ENCODE measurements at places on chromosomes 7 and 10. TPM values are rescaled to one million over a fixed set of nuclear protein-coding genes. Genes with fewer than 3 reads are reported as not detected.

- peak; percentile 96 for DNase-seq
These were observed 85.5 kb upstream of the CACUL1 start for GRCh38 chr10:118840071-118840775.

- no peak for DNase-seq
These were observed 23.4 kb downstream of the MGAM2 start for GRCh38 chr7:142134909-142135308.

- DNase-seq: no peak
These were observed 61.5 kb downstream of the PDSS1 start for GRCh38 chr10:26759008-26759407.

The GDF2 gene
- total RNA-seq: not detected

The TSPAN12 gene
- total RNA-seq: not detected

The COL13A1 gene
- not detected for total RNA-seq

GRCh38 chr7:78220754-78221153 lies 422.2 kb downstream of the PHTF2 start:
- DNase-seq: no peak

GRCh38 chr7:136078630-136079029 lies 101.5 kb upstream of the MTPN start:
- DNase-seq: no peak

DNA sequence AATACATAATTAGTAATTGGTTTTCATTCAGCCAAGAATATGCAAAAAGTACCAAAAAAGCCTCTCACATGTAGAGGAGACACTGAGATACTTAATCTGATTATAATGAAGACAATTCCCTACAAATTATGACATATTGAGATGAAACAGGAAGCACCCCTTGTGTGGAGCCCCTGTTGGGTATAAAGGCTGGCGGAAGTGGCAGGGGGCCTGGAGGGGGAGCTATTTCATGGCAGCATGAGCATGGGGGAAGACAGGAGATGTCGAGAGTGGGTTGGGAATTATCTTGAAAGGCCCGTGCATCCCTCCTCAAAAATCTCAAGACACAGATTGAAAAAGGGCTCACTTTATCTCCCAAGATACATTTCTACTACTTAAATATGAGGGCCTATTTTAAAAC lies 96.9 kb downstream of the PIP4K2A start:
- DNase-seq: peak; percentile 42

The EPO gene
- total RNA-seq: not detected

GRCh38 chr7:1632916-1633785 lies 36.9 kb upstream of the ELFN1 start:
- no peak for DNase-seq

DNA sequence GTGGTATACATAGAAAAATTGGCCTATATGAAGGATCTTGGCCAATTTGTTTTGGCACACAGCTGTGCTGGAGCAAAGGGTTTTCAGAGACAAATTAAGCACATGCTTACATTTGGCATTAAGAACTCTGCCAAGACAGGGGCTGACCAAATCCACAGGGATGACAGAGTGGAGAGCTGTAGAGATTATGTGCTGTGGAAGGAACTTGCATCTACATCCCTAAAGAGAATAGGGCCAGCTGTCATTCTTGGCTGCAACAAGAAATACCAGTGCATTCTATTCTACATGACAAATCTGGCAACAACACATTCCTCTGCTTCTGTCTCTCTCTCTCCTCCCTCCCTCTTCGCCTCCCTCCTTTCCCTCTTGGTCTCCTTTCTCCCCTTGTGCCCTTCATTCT lies 75.6 kb downstream of the POM121L12 start:
- DNase-seq: no peak

The ELFN1 gene
- total RNA-seq: 0.36 TPM

GRCh38 chr7:133039614-133040013 lies 42.3 kb downstream of the CHCHD3 start:
- DNase-seq: no peak

The IKZF1 gene
- 295 TPM for total RNA-seq

DNA sequence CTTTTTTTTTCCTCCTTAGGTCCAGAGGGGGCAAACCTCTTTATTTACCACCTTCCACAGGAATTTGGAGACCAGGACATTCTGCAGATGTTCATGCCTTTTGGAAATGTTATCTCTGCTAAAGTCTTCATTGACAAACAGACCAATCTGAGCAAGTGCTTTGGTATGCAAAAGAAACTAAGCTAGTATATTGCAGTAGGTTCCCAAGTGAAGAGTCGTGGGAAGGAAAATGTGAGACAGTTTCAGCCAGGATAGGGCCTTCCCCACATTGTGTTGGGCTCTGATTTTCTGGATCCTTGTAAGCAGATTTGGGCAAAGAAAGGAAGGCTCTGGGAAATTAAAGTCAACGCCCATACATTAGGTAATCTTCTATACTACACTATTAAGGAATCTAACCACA lies 285.6 kb downstream of the USP6NL start:
- no peak for DNase-seq

The MYOZ1 gene
- not detected for total RNA-seq

GRCh38 chr10:98513704-98514103 lies 67.0 kb upstream of the HPS1 start:
- no peak for DNase-seq
